Calu3 (cell line): ENCODE measurements at places on chromosomes 4 and X.
A peak's percentile ranks its signal among the peaks of the same experiment; 100 is the strongest.

DNA sequence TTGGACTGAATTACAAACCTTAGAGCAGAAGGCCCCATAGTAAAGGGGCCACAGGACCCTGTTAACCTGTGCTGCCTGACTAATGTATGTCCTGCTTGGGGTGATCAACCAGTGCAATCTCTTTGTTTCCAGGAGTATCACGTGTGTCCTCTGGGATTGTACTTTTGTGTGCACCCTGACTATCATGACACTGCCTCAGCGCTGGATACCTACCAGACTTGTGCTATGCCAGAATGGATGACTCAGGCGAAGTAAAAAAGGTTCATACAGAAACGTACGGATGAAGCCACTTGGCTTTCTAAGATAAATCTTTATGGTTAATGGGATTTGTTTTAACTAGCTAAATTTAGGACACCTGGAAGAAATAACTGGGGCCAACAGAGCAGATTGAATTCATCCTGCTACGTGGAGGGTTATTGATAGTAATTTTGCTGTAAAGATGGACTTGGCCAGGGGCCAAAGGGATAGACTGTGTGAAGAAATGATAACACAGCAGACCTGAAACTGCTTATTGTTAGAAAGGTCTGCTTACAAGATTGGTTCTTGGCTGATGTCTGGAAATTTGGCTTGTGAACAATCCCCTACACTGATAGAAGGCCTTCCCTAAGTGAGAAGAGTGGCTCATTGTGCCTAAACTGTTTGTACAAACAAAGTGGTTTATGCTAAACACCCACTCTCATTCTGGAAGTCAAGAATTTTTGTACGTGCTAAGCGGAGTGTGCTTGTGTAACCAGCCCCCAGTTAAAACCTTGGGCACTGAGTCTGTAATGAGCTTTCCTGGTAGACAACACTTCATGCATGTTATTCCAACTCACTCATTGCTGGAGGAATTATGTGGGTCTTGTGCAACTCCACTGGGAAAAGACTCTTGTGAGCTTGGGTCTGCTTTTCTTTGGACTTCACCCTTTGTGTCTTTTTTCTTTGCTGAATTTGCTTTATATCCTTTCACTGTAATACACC is 750.5 kb upstream of the HTR2C start:
- DNase-seq = no peak

DNA sequence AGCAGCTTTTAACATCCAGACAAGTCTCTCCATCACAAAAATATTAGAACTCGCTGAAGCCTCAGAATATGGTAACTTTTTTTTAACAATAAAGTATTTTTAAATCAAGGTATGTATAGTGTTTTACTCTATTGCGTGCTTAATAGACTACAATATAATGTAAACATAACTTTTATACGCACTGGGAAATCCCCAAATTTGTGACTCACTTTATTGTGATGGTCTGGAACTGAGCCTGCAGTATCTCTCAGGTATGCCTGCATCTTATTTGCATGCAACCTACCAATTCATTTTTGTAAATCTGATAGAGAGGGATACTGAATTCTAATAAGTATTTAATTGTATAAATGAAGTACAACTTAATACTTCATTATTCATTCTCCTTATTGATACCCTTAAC is 823.5 kb downstream of the ADGRL3 start:
- DNase-seq = no peak

DNA sequence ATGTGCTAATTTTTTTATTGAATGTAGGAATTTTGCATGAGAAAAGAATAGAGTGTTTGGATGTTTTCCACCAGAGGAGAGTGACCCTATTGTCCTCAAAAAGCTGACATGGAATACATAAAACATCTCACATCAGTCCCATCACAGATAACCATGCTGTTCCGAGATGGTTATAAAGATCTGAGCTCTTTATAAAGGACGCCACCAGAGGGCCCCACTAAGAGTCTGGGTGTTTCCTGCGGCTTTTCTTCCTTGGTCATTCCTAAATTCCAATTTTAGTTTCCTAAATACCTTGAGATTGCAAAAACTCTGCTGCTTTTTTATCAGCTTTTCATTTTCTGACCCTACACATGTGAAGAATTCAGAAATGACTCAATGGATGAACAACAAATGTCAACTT is 504.5 kb upstream of the FRG1 start:
- DNase-seq = no peak

GRCh38 chr4:128830906-128831503 is 21.5 kb downstream of the JADE1 start:
- DNase-seq = no peak

DNA sequence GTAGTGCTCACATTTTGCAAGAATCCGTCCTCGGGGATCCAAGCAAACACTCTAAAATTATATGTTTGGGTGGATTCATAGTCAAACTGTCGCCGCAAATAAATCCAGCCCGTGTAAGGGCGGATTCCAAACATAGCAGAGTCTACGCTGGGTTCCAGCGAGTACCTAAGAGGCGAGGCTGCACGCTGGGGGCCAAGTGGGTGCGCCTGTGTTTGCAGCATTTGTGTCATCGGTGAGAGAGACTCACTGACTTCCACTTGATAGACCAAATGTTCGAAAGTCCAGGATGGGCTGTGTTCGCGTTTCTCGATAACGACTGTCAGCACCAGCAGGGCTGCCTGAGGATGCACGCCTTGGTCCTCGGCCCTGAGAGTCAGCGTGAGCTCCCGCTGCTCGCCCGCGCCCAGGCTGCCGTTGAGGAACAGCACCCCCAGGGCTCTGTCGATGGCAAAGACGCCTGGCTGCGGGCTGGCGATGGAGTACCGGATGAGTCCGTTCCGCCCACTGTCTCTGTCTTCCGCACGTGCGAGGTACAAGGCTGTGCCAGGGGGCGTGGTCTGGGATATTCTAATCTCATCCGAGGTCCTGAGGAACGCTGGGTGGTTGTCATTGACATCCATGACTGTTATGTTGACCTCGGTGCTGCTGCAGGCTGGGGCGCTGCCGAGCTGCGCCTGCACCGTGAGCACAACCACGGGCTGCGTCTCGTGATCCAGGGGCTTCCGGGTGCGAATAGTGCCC is 158.7 kb downstream of the DCHS2 start:
- no peak for DNase-seq

GRCh38 chrX:24306440-24306839 is 7.4 kb downstream of the SUPT20HL2 start:
- no peak for DNase-seq

- no peak for DNase-seq
These were observed 56.2 kb downstream of the BRCC3 start for GRCh38 chrX:155127465-155127864.

- DNase-seq = no peak
These were observed 51.7 kb downstream of the SLC7A11 start for GRCh38 chr4:138190452-138190858.

DNA sequence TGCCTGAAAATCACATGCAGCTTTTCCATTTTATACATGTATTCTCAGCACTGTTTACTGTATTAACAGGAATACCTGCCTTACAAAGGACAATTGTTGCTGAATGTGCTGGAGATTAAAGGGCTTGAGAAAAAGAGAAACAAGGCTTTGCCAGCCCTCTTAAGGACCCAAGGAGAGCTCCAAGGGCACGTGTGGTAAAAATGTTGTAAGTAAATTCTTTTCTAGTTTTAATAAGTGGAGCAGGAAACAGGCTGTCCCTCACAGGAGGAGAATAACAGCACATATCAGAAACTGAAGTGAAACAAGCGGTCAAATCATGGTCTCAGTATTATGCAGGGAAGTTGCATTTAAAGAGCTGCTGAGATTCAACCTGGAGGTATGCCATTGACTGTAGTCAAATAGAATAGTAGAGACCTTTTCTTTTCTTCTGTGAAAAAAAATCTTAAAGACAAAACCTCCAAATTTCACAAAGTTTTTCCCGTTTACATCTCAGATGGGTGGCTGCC is 18.5 kb downstream of the IGFBP7 start:
- DNase-seq = no peak

- DNase-seq = no peak
These were observed 361.5 kb upstream of the FMR1 start for GRCh38 chrX:147550217-147550616.

DNA sequence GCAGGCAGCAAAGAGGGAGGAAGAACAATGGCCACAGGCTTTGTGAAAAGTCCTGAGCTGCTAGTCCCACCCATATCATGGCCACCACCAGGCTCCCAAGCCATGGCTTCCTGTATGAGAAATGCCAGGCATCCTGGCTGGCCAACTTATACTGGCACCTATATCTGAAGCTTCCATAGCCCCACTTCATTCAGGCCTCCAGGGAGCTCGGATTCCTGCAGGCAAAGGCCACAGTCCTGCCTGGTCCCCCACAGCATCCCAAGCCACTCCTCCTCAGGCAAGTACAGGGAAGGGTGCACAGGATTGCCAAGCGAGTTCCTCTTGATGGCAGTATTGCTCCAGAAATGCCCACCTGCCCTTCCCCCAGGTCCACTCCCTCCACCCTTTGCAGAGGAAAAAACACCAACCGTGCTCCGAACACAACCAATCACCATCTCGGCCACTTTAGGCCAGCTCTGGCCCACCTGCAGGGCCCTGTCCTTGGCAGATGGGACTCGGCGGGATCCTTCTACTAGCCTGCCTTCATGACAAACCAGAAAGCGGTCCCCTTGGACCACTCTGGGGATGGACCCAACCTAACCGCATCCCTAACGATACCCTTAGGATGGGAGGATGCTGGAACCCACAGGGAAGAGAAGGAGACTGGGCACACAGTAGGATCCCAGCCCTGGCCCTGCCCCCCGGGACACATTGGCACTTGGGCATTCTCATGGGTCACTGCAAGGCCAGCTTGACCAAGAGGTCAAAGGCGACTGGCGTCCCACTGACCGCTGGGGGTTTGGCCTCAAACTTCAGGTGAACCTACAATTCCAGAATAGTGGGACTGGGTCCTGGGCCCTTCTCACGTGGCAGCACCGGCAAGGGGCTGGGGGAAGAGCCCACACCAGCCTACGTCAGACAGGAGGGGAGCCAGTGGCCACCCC is 220.4 kb upstream of the AGTR2 start:
- no peak for DNase-seq

DNA sequence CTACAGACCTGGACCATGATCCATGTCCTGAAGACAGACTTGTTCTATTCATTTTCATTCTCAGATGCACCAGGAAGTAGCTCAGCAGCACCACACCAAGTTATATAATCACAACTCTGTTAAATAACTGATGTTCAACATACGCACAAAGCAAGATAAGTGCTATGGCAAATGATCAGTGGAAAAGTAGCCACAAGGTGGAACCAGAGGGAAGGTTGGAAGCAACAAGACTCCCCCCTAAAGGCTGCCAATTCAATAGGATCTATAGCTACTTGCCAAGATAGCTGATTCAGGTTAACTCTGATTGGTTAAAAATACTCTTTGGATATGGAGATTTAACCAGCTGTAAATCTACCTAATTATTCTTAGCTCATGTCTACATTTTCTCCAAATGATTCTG is 23.7 kb upstream of the FAM47B start:
- peak; percentile 54 for DNase-seq

DNA sequence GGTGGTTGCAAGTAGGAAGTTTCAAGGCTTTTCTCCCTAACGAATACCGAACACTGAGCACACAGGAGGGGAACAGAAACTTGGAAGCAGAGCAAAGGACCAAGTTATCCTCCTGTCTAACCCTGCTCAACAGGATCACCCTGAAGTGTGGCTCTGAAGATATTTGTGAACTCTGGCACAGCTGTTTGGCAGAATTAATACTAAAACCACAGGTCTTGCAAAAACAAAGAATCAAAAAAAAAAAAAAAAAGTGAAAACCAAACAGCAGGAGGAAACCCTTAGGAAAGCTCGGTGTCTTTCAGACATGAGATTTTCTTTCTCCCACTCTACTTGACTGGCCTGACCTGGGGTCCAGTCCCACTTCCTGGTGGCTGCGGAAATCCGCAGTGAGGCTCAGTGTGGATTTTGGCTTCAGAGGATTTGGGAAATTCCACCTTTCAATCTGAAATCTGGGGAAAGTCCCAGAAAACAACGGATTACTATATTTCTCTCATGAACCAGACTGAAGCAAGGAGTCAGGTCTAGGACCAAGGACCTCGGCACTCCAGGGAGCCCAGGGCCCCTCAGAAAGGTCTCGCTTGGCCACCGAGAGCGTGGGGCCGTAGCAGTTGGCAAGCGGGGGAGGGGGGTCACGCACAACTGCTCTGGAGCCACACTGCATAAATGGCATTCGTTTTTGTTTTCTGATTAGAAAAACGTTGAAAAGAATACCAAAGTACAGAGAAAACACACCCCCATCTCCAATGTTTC is 867 bp downstream of the TIFA start:
- peak; percentile 1 for DNase-seq

GRCh38 chrX:2781698-2782097 is 29.9 kb downstream of the XG start:
- DNase-seq = no peak

- DNase-seq = no peak
These were observed 403.4 kb upstream of the NR3C2 start for GRCh38 chr4:148845609-148846008.

DNA sequence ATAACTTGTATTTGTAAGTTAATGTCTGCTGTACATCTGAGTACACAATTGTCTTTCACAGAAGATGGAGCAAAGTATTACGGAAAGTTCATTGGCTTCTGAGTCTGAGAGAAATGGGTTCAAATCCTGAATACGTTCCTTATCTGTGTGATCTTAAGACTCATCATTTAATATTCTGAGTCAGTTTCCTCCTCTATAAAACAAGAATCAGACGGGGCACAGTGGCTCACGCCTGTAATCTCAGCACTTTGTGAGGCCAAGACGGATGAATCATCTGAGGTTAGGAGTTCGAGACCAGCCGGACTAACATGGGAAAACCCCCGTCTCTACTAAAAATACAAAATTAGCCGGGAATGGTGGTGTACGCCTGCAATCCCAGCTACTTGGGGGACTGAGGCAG is 57.8 kb downstream of the APBB2 start:
- no peak for DNase-seq

DNA sequence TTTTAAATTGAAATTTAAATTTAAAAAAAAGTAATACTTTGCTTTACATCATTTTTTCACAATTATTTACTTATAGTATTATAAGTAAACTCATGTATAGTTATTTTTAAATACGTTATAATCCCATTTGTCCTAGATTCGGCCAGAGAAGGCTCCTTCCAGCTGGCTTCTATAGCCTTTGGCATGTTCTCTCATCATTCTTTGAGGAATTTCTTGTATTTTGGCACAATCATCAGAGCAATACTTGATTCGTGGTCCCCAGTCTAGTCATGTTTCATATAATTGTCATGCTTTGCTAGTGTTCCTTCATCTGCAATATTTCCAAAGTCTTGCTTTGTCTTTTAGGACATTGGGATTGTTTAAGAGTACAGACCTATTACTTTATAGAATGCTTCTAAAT is 1037.9 kb upstream of the AGA start:
- no peak for DNase-seq

DNA sequence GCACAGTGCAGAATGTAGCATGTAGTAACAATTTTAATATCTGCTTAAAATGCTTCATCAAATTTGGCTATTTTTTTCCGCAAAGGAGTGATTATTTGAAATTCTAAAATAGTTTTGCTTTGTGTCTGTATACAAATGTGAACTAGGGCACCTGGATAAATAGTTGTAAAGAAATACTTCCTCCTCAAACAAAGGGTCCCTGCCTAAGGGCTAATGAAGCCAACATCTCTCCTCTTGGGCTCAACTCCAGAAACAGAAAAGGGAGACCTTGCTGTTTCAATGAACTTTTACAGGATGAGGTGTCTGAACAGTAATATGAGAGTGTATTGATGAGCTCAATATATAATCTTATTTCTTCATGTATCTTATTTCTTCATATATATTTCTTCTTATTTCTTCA is 30.8 kb upstream of the SCOC start:
- no peak for DNase-seq

- DNase-seq = no peak
These were observed 94.5 kb downstream of the PCDH19 start for GRCh38 chrX:100315566-100315965.

- DNase-seq = peak; percentile 44
These were observed 46.6 kb upstream of the PRRG1 start for GRCh38 chrX:37302569-37302968.
